ENCODE measurements at places on chromosomes 2 and 18. TPM values are rescaled to one million over a fixed set of nuclear protein-coding genes. Genes with fewer than 3 reads are reported as not detected.

GRCh38 chr2:241959751-241960269 is 90.3 kb downstream of the RTP5 start:
- DNase-seq = peak; percentile 38

DNA sequence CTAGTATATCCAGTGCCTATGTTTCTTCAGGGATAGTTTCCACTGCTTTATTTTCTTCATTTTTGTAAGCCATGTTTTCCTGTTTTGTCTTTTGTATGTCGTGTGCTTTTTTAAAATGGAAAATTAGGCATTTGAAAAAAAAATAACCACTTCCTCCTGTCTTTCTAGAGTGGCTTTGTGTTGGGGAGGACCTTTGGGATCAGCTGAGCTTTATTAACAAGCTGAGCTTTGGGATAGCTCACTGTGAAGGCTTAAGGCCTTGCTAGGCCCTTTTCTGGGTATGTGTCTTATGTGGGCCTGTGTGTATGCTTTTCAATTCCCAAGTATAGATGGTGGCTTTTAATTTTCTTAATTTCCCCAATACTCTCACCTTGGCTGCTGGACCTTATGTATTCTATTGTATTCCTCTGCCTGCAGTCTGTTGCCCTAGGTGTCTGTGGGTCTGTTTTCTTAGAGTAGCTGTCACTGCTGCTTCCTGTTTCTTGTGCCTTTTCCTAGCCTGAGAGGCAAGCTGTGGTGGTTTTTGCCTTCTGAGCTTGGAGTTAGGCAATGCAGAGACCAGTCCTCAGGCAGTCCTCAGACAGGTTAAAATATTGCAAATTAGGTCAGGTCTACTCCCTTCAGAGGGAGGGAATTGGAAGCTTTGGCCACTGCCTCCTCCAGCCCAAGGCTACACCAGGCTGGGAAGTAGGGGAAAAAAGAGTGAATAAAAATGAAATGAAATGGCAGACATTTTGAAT is 134.7 kb downstream of the LDLRAD4 start:
- no peak for DNase-seq

RAD51AP2 gene
- total RNA-seq = 0.89 TPM

CIAO1 gene
- 114 TPM for total RNA-seq

CCDC148 gene
- total RNA-seq = 0.72 TPM

TTR gene
- total RNA-seq = not detected

SERPINB3 gene
- 30.1 TPM for total RNA-seq
